ENCODE measurements at places on chromosomes 11 and 22.

DNA sequence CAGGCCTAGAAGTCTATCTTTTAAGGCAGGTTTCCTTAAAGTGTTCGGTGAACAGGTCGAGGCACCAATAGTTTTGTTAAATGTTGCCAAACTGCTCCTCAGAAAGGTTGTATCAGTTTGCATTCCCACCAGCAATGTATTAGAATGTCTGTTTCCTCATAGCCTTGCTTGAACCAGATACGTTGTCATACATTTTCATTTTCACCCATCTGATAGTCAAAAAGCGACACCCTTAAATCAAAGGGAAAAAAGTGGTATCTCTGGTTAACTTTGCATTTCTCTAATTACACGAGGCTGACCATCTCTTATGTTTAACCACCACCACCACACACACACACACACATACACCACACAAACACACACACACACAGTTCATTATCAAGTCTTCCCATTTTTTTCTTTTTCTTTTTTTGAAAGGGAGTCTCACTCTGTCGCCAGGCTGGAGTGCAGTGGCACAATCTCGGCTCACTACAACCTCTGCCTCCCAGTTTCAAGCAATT lies 16.3 kb downstream of the PRR14L start:
- DNase-seq = no peak

DNA sequence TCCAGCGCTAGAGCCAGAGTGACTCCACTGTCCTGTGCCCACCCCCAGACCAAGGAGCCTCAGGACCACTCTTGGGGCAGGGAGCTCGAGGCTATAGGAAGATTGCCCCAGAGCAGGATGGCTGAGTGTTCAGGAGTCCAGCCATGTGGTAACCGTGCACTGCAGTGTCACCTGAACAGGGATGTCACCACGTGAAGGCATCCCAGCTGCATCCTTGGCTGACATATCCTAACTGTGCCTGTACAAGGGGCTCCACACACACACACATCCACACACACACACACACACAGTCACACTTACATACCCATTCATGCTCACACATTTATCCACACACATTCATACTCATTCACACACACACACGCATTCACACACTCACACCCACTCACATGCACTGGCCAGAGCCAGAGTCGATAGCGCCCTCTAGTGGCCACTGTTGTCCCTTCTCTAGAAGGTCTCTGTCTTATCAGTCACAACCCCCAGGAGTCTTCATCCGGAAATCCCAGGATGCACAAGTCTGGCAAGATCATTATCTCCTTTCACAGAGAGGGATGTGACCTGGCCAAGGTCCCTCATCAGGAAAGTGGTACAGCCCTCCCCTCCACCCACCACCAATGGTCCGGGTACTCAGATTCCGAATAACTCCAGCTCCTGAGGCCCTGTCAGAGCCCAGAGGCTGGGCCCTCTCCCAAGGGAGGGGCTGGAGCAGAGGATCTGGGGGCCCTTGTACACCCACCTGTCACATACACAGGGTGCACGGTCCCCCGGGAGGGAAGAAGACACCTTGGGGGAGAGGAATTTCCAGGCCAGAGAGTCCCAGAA lies 55.1 kb downstream of the IGLL5 start:
- DNase-seq = peak; percentile 17

GRCh38 chr11:12552692-12553091 lies 121.5 kb upstream of the TEAD1 start:
- peak; percentile 76 for DNase-seq

- DNase-seq = no peak
Observed at GRCh38 chr11:102391549-102392237, 44.7 kb downstream of the BIRC2 start.

GRCh38 chr11:13149991-13150390 lies 127.6 kb upstream of the BMAL1 start:
- DNase-seq = no peak

GRCh38 chr11:27212248-27212780 lies 150.7 kb downstream of the CCDC34 start:
- no peak for DNase-seq

DNA sequence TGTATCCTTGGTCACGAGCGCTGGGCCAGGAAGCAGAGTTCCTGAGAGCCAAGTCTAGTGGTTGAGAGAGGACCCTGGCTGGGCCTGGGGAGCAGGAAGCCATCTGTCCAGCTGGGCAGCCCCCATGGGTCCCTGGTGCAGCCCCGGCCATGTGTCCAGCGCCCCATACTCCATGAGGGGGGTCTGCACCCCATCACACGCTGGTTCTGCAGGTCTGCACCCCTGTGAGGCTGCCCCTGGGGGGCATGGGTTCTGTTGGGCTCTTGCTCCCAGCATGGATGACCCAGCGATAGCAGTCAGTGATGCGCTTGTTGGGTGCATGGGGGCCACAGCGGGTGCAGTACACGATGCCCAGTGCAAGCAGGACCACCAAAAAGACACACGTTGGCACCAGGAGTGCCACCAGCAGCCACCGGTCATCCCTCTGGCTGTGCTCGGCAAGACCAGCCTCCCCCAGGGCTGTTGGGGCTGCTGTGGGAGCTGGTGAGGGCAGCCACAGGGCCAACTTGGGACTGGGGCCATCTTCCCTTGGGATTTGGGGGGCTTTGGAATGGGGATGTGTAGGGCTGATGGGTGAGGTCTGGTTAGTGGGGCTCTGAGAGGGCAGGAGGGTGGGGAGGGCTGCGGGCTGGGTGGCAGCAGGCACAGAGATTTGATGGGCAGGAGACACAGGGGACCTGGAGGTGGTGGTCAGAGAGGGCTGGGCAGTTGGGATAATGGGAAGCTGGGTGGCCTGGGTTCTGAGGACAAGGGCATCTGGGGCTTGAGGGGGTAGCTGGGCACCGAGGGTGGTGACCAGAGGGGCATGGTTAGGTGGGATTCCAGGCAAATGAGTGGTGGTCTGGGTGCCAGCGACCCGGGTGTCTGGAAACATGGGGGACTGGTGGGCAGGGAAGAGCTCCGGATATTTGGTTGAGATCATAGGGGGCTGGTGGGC lies 2.0 kb downstream of the CD248 start:
- no peak for DNase-seq

DNA sequence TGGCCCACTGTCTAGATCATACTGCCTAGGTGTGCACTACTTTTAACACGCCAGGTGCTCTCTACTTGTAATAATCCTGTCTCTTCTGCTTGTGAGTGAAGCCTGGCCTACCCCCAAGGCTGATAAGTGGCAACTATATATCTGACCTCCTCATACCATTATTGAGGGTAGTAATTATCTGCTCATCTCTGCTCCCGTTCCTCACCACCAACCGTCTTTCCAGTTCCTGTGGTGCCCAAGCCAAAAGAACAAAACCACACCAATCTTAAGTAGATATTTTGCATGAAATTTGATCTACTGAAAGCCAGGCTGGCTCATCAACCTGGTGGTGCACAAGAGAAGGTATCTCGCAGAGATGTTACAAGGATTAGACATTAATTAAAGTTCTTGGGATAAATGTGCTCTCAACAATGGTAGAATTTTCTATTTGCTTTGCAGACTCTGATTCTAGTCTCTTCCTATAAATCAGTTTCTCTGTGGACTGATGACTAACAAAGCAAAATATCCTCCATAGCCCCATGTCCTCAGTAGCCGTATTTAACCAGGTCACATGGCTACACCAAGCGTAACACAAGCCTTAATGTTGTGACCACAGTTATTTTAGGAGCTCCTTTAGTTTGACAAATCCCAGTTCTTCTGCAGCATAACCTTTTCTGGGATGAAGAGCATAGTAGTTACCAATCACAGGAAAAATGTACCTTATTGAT lies 267.2 kb downstream of the NTM start:
- DNase-seq = peak; percentile 70

DNA sequence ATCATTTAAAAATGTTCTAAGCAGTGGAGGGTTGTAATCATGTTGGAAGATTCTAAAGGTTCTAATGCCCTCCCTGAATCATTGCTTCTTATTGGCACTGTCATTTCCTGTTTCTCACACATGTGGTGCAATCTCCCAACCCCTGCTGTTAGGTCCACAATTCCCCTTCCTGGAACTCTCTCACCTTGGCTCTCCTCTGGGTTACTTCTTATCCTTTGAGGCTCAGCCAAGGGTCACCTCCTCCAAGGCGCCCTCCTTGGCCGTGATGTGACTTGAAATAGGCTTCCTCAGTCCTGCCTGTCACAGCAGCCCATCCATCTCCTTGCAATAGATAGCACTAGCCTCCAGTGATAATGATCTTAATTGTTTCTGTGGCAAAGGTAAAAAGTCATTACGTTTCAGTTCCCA lies 149.8 kb downstream of the TTC17 start:
- peak; percentile 22 for DNase-seq

- DNase-seq = peak; percentile 49
Observed at GRCh38 chr11:59556115-59556916, 45.0 kb downstream of the OR4D9 start.

- DNase-seq = no peak
Observed at GRCh38 chr11:110787680-110788079, 75.4 kb upstream of the ARHGAP20 start.

- DNase-seq = no peak
Observed at GRCh38 chr22:39508393-39508792, 6.3 kb downstream of the MIEF1 start.

DNA sequence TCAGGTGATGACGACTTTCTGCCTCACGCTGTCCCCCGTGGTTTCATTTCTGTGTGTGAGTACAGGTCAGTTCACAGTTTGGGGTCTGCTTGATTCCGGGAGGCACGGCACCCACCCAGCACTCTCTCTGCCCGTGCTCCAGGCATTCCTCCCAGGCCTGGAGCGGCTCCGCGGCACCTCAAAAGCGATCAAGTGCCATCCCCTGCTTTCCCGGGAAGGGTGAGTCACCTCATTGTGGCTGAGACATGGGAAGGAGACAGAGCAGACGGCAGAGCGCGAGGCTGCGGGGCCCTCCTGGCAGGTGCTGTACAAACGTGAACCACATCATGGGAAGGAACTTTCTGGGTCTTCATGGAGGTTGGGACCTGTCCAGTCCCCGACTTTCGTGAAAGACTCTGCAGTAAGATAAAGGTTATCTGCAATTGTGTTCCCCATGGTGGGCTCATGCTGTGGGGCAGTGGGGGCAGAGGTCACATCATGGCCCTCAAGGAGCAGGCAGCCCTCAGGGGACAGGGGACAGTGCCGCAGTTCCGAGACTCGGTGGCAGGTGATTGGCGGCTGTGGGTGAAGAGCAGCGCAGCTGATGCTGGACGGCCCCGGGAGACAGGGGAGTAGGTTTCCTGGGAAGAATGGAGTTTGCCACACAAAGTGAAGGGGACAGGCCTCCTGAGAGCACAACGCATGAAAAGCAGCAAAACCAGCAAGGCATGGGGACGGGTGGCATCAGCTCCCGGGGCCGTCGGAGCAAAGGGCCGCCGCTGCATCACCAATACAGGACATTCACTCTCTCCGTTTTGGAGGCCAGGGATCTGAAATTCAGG lies 65.3 kb downstream of the CELSR1 start:
- DNase-seq = no peak

DNA sequence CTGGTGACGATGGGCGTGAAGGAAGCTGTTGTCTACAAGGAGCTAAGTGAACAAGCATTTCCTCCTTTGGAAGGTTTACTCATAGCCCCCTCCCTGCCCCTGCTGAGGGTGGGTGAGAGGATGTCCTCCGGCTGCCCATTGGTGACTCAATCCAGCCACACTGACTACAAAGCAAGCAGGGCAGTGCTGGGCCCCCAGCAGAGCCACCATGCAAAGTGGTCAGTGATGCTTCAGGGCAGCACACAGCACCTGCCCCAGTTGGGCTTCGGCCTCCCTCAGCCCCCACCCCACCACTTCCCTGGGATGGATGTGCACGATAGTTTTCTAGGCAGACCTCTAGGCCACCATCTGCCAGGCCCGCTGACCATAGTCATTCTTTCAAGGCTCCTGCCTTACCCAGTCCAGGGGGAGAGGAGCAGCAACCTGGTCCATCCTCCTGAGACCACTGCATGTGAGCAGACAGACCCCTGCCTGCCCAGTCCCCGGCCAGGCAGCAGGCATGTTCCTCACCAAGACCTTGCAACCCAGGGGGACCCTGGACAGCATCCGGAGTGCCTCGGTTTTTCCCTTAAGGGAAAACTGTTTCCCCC lies 125.1 kb downstream of the BCR start:
- no peak for DNase-seq

GRCh38 chr11:76190376-76190775 lies 15.9 kb downstream of the WNT11 start:
- DNase-seq = no peak

DNA sequence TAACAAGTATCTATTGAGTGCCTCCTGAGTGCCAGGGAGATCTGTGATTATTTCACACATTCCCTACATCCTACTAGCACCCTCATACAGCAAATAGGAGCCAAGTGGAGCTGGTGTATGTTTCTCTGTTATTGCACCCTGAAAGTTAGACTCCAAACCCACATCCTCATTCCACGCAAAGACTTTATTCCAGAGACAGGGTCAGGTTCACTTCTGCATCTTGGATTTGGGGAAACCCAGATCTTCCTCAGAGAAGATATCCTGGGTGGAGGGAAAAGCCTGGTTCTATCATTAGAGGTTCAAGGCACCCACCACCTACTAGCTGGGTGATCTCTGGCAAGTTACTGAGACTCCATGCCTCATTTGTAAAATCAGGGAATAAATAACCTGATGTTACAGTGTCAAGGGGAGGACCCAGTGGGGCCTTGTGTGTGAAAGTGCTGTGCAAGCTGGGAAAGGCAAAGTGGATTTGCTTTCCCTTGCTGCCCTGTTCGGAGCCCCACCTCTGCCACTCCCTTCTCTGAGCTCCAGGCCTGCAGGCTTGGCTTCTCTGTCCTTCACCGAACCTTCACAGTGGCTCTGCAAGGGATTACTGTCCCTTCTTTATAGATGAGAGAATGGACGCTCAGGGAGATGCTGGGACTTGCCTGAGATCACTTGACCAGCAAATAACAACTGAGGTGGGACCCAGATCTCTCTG lies 991 bp upstream of the SLCO2B1 start:
- DNase-seq = no peak

- no peak for DNase-seq
Observed at GRCh38 chr11:114153224-114153623, 93.7 kb downstream of the ZBTB16 start.

DNA sequence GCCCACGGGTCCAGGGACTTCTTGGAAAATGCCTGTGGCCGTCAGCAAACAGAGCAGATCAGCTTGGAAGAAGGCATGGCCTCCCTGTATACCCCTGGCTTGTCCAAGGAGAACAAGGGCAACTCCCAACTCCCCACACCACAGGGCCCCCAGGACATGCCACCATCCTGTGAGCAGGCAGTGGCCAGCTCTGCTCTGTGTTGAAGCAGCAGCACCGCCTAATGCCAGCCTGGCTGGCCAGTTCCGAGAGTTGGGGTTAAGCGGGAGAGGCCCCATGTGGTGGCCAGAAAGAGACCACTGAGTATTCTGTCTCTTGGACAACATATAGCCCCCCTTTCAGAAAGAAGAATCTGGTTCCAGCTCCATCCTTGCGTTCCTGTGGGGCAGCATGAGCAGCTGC lies 209.2 kb downstream of the CTTN start:
- no peak for DNase-seq

GRCh38 chr11:99277281-99277680 lies 256.5 kb downstream of the CNTN5 start:
- no peak for DNase-seq

- DNase-seq = no peak
Observed at GRCh38 chr11:75790986-75791385, 22.4 kb downstream of the DGAT2 start.

GRCh38 chr22:29780748-29781676 lies 13.8 kb downstream of the UQCR10 start:
- peak; percentile 76 for DNase-seq

GRCh38 chr11:66336234-66337102 lies at the start of gene RIN1:
Gene RIN1, minus strand, starts transcription at chr11:66336434. Its CDS starts 32 bp downstream, at chr11:66336402.
- peak; percentile 97 for DNase-seq
